Mammary epithelial cell (primary cell): ENCODE measurements at places on chromosomes 2 and 18.

DNA sequence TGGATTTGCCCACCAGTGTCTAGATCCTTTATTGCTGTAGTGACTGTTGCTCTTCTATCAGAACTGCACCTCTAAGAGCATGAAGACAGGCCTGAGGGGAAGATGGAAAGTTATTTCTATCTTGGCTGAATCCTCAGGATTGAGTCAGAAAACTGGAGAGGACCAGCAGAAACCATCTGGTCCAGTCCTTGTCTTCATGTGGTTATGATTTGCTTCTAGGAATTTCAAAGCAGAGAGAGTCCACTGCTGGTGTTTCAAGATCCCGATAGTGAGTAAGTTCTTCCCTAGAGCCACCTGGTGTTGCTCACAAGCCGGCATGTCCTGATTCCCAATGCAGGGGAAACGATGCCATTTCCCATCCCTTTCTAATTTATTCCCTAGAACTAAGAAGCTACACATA is 84.2 kb downstream of the NCKAP5 start:
- peak; percentile 76 for DNase-seq

DNA sequence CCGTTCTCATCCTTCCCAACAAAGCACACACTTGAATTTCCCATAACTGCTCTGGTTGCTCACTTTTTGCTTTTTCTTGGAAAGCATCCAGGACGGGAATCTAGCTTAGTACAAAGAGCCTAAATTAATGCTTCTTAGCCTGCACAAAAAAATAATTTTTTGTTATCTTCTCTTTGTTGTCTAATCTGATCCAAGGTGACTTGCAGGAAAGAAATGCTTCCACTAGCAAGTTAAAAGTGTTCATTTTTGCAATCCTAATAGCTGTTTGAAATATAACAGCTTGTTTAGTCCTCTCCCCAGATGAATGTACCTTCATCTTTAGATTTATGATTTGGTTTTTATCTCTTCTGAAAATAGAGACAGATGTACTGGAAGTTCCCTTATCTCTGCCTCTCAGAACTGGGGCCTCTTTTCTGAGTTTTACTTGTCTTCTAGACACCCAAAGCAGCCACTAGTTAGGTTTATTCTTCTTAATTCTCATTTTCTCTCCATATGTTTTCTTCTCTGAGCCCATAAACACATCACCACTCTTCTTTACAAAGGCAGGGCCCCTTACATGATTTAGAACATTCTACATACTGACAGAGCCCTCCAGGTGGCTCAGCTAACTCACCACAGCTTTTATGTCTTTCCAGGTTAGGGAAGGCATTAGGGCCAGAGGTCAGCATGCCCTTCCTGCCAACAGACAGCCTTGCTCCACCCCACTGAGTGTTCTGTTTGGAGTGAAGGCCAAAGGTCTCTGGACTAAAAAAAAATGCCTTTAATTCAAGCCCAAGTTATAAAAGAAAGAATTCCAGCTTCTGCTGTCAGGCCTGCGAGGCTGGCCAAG is 74.7 kb upstream of the MAP4K3 start:
- DNase-seq: no peak

DNA sequence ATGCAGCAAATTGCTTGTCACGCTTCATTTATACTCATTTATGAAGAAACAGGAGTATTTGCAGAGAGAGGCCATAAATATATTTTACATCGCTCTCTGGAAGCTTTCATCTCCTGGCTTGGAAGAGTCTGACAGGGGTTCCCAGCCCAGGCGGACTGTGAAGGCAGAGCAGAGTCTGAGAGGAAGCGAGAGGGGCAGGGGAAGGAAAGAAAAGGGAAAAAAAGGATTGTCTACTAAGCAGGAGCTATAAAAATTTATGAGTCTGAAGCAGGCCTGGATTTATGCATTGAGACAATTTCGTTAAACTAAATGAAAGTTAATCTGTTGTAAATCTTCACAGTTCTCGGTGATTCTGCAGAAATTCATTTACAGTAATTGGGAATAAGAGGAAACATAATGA is 143.9 kb upstream of the GYPC start:
- DNase-seq: no peak

DNA sequence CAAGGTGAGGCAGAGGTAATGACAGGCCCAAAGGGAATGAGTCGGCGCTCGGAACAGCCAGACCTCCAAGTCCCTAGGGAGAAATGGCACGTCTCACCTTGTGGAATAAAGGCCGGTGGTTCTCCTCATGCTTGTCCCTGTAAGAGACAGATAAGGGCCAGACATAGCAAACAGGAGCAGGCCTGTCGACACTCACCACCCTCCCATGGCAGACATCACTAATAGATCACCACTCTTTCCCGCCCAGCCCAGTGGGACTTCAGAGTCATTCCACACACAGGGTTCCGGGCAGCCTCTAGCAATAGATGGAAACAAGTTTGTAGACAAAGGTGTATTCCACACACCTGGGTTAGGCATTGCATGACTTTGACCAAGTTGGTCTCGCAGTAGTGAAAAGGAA is 6.3 kb downstream of the DNPEP start:
- no peak for DNase-seq

DNA sequence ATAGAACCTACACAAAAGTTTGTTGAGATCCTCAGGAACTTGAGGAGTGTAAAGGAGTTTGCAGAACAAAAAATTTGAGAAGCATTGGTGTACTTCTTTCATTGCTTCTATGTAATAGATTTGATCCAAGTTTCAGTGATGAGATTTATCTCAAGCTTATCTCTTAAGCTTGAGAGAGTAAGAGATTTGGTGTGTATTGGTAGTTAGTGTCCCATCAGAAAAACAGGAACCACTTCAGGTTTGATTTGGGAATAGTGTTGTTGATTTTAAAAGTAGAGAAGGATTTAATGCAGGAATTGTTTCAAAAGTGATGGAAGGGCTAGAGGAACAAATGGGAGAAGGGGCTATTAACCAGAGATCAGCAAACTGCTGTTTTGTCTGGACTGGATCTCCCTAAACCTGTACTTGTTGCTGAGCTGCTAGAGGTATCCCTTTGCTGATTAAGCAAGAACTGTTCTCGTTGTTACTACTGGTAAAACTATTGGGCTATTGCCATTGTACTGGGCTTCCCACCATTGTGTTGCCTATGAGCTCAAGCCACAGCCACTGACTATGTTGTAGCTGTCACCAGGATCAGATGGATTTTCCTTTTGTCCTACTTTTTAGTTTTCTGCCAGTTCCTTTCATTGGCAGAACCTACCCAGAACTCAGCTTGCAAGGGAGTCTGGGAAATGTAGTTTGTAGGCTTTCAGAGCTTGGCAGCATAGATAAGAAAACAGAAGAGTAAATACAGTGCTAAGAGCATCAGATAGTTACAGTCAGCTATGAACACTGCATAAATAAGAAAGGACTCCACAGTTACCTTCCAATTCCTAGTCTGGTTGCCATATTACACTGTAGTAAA is 39.3 kb downstream of the RAB10 start:
- DNase-seq: no peak

- peak; percentile 18 for DNase-seq
These were observed 149.2 kb upstream of the NCKAP5 start for GRCh38 chr2:133717497-133717896.

- DNase-seq: no peak
These were observed 573.5 kb upstream of the CNTNAP5 start for GRCh38 chr2:123451542-123451941.

DNA sequence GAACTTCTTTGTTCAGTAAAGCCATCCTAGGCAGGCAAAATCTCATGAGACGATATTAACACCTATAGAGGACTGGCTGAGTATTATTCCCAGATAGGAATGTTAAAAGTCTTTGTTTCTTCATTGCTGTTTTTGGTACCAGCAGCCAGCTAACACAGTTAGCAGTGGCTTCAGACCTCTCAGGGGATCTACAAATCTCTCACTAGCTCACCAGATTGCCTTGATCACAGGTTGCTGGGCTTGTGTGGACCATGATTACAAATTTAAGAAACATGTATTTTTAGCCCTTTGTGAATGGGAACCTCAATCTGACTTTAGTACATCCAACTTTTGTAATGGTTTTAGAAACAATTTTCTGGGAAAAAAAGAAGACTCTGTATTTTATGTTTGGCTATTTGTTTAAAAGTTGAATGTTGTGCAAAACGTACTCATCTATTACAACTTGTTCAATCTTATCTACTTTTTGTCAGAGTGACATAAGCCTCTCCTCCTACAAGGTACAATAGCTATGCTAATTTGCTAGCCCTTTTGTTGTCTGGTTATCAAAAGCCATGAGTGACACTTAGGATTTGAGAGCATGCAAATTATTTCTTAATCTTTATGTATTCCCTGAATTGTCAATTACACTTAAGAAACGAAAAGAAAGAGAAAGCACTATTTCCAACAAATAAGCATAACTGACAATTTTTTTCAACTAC is 693.1 kb downstream of the ERBB4 start:
- no peak for DNase-seq

- no peak for DNase-seq
These were observed 86.7 kb downstream of the EPAS1 start for GRCh38 chr2:46383784-46384456.

GRCh38 chr2:119853777-119854399 is 94.2 kb downstream of the PTPN4 start:
- no peak for DNase-seq

- no peak for DNase-seq
These were observed 26.0 kb upstream of the AMMECR1L start for GRCh38 chr2:127911737-127912136.

GRCh38 chr2:22855761-22856184 is 529.2 kb upstream of the KLHL29 start:
- DNase-seq: no peak

- no peak for DNase-seq
These were observed 100.6 kb downstream of the HDAC4 start for GRCh38 chr2:239300242-239300641.

DNA sequence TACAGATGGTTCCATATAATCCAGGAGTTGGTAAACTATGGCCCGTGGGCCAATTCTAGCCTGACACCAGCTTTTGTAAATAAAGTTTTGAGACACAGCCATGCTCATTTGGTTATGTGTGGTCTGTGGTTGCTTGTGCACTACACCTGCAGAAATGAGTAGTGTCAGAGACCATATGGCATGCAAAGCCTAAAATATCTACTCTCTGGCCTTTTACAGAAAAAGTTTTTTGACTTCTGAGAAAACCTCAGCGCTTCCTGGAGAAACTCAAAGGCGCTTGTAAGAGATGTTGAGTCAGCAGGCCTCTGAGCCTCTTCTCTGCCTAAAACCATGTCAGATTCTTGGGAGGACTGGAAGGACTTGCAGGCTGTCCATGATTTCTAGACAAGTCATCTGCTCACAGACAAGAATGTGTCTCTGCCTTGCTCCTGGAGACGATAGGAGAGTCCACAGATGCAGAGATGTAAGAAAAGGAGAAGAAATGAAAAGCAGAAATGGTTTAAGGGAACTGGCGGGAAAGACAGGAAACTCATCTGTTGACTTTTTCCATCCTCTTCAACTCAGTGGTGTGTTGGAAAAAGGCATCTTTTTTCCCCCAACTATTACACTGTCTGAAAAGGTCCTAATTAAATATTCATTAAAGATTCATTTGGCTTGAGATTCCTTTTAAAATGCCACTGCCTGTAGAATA is 5.2 kb downstream of the TTC39C start:
- DNase-seq: no peak

- DNase-seq: peak; percentile 76
These were observed 144.5 kb downstream of the LAMA3 start for GRCh38 chr18:23833714-23834113.

DNA sequence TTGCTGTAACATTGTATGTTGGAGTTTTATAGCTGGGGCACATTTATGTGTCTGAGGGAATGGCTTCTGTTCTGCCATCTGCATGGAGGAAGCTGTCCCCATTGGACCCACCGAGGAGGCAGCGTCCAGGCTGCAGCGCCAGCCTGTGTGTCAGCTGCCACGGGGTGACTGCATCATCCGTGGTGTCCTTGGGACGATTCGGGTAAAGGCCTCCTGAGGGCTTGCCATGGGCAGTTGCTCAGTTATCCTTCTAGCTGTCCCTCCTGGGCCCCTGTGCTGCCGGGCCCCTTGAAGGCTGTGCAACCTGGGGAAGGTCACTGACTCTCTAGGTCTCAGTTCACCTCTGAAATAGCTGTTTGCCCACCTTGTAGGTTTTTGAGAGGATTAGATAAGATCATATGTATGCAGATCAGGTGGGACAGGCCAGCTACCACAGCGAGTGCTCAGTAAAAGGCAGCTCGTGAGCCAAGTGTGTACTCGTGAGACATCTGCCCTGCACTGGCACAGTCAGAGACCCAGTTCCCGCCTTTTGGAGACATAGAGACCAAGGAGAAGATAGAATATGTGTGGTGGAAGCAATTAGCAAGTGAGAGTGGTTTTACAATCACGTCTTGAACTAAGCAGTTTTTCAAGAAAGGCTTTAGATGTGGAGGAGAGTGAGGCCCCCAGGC is 10.6 kb downstream of the LDLRAD4 start:
- DNase-seq: no peak

- no peak for DNase-seq
These were observed 24.8 kb downstream of the CNRIP1 start for GRCh38 chr2:68294913-68295312.

- peak; percentile 84 for DNase-seq
These were observed 238.2 kb upstream of the RBBP8 start for GRCh38 chr18:22694954-22695353.

DNA sequence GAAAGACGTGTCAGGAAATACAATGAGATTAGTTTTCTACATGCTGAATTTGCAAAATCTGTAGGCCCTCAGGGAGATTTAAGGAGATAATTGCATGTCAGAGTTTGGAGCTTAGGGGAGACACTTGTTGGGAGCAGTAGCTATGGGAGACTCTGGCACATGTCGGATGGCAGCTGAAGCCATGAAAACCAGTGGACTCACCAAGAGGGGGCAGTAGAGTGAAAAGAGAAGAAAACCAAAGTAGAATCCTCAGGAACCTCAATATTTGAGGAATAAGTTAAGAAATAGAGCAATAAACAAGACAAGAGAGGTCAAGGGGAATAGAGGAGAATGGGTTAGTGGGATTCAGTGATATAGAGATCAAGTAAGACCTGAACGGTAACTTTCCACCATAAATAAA is 24.8 kb downstream of the RUFY4 start:
- no peak for DNase-seq

DNA sequence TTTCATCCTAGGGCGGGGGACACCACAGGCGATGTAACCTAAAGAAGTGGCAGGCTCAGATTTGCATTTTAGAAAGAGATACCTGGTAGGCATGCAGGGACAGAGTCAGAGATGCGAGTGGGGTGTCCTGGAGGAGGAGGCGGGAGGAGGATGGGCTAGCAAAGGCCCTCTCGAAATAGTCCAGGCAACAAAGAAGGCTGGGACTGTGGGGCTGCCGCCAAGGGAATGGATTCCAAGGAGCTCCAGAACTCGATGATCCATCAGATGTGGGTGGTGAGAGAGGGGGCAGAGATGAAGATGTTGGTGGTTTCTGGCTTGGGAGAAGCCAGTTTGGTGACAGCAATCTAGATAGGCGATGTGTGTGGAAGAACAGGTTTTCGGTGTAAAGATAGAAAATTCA is 12.5 kb upstream of the INPP5D start:
- no peak for DNase-seq

- peak; percentile 61 for DNase-seq
These were observed 15.3 kb downstream of the CHRNA1 start for GRCh38 chr2:174748948-174749347.

DNA sequence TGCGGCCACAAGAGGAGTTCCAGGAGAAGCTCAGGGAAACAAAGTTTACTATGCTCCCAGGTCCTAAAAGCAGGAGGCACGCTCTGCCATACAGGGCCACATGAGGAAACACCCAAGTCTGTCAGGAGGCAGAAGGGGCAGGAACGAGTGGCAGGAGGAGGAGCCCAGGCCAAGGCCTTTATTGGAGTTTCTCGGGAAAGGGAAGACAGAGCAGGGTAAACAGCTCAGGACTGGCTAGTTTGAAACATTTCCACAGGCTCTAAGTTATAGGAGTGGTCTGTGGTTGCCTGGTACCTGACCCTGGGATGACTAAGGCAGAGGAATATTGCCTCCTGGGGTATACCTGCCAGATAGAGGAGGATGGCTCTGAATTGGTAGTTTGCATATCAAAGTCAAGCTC is 3.7 kb upstream of the ZNF638 start:
- no peak for DNase-seq
